ENCODE measurements at places on chromosomes 11 and 22. TPM values are rescaled to one million over a fixed set of nuclear protein-coding genes. Genes with fewer than 3 reads are reported as not detected.

PTPN5 gene
- 0.16 TPM for polyA plus RNA-seq

SLC15A3 gene
- 6.0 TPM for polyA plus RNA-seq

BIK gene
- polyA plus RNA-seq: 1.00 TPM

DLG2 gene
- polyA plus RNA-seq: 0.51 TPM

ASCL2 gene
- 0.63 TPM for polyA plus RNA-seq

SYCE3 gene
- polyA plus RNA-seq: not detected

NCAM1 gene
- polyA plus RNA-seq: 2.7 TPM

IGSF22 gene
- 0.11 TPM for polyA plus RNA-seq

BRD1 gene
- 10.5 TPM for polyA plus RNA-seq

MFNG gene
- polyA plus RNA-seq: 5.1 TPM

CENPM gene
- 1.1 TPM for polyA plus RNA-seq
